ENCODE measurements at places on chromosomes 5 and 9.
A peak's percentile ranks its signal among the peaks of the same experiment; 100 is the strongest.

DNA sequence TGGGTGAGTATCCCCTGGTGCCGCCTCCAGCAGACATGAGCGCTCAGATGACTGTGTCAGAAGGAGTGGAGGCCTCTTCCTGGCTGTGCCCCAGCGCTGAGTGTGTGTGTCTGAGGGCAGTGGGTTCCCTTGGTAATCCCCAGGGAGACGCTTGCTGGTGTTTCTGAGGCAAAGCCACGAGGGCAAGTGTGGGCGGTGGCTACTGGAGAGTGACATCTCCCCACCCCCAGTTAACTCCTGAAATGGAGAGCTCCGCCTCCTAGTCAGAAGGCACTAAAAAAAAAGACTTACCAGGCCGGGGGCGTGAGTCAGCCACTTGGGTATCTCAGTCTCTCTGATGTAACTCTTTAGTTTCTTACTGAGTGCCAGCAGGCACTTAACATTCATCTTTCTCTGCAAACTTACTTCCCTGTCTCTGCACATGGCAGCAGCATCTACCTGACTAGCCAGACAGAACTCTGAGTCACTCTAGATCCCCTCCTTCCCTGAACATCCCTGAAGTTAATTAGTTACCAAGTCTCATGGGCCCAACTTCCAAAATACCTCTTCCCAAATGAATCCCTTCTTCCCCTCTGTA, 19.3 kb downstream of the ORM2 start:
- DNase-seq, result peak; percentile 92

- DNase-seq, result no peak
Observed at GRCh38 chr5:90888511-90889324, 330.1 kb downstream of the ADGRV1 start.

DNA sequence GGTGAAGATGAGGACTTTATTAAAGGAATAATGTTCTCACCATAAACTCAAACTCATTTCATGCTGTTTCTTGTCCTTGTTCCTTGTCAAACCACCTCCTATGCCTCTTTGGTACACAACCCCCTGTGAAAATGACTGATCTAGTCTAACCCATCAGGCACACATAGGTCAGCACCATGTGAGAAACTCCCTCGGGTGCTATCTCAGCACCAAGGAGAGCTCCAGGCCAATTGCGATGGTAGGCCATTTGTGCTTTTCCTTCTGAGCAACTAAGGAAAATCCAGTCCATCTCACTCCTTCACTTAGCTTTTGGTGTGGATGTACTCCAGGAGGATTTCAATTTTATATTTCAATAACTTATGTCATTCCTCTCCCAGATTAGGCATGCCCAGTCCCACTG, 199.8 kb downstream of the ZNF608 start:
- DNase-seq, result no peak

DNA sequence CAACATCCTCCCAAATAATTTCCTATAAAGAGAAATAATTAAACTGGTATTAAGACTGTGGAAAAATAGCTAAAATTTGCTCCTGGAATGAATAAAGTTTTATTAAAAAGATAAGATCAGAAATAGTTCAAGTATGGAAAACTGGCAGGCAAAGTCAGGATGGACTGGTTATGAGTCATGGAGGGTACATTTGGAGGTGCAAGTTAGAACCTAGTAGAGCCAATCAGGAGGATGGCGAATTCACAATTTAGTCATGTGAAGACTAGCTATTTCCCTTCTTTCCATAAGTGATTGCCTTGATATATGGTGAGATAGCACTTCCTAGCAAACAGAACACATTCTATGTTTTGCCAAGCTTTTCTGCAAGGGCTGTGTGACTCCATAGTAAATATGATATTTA, 1303.5 kb downstream of the EFNA5 start:
- no peak for DNase-seq

DNA sequence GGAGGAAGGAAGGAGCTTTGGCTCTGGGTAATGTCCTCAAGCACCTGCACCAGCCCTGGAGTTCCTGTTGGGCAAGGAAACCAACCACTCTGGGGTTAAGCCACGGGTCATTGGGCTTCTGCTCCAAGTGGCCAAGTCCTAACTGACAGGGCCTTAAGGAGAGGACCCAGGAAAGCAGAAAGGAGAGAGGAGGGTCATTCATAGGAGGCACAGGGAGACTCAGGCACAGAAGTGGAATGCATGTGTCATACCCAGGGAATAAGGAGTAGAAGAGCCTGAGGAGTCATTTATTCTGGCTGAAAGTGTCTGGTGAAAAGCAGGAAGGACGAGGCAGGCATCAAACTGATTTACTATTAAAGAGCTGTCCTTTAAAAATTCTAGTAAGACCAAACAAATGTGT, 129.2 kb downstream of the DMRT2 start:
- DNase-seq, result no peak

Measured in GM04503 (cell line).